Left hindlimb (tissue), 1 donor: ENCODE measurements at places on chromosomes 16 and 17.
A peak's percentile ranks its signal among the peaks of the same experiment; 100 is the strongest.

GRCh38 chr17:50164697-50164988 is 1.2 kb upstream of the SGCA start:
- no peak for DNase-seq

- DNase-seq, result no peak
These were observed 870 bp upstream of the ITGA3 start for GRCh38 chr17:50055055-50055425.

DNA sequence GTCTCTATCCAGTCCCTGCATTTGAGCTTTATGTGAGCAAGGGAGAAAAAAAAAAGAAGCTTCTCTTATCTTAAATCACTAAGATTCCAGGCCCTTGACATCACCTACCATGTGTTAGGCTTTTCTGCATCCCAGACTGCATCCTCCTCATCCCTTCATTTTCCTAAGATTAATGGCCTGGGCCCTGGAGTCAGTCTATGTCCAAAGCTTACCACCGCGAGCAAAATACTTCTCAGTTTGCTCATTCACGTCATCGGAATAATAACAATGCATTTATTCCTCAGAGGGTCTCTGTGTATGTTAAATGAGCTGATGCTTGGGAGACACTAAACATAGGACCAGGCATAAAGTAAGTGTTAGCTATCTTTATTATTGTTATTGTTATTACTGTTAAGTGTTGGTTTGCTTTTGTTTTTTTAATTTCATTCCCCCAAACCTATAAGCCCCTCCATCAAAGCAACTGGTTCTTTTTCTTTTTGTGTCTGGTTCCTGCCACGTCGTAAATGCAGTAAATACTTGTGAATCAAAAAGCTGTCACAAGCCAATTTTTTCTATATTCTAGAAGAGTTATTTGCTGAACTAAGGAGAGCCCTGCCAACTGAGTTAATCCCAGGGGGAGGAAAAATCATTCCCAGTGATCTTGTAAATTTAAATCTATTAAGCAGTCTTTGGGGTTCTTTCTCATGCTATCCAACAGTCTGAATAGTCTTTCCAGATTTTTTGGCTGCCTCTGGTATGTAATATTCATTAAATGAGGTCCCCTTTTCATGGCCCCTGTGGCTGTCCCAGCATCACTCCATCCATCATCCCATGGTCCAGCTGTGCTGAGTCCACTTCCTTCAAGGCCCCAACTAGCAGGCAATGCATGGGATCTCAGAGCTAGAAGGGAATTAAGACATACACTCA is 46.5 kb downstream of the VAT1L start:
- DNase-seq, result peak; percentile 65

- no peak for DNase-seq
These were observed 3.8 kb downstream of the GJC1 start for GRCh38 chr17:44826123-44826790.

- DNase-seq, result no peak
These were observed 10.3 kb upstream of the FZD2 start for GRCh38 chr17:44546671-44547606.

- DNase-seq, result no peak
These were observed 134.5 kb downstream of the RAB11FIP4 start for GRCh38 chr17:31525801-31526549.

DNA sequence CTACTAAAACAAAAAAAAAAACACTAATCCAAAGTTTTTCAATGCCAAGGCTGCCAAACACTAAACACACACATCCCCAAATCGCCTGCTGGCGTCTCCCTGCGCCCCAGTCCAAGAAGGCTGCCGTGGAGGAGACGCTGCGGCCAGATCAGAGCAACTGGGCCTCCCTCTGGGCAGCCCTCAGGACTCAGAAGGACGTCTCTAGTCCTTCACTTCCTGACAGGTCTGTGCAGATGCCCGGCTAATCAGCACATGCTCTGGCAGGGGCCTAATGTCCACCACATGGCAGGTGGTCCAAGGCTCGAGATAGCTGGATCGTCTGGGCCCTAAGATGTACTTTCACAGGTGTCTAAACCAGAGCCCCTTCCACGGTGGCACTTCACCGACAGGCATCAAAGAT is 2.7 kb downstream of the SLC38A10 start:
- DNase-seq, result no peak

GRCh38 chr17:77914385-77915254 is 43.9 kb upstream of the TNRC6C start:
- peak; percentile 76 for DNase-seq
